Left cardiac atrium (tissue), 4 donors: ENCODE measurements at places on chromosomes 1 and 21.

DNA sequence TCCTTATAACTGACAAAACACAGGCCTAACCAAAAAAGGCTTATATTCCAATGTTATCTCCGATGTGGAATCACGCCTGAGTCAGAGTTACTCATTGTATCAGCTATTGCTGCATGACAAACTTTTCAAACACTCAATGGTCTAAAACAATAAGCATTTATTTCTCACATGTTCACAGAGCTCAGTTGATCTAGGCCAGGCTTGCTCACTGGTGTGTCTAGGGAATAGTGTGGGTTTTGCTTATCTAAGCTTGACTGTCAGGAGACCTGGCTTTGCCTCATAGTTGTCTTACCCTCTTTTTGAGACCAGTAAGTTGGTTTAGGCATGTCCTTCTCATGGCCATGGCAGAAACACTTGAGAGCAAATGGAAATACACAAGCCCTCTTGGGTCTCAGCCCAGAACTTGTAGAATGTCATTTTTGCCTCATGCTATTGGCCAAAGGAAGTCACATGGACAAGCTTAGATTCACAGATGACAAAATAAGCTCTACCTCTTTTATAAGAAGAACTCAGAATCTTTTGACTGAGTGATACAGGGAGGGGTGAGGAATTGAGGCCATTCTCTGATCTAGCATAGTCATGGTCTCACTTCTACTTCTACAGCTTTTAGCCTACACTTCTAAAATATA lies 130.8 kb downstream of the HMCN1 start:
- DNase-seq: no peak

- peak; percentile 83 for DNase-seq
These were observed 2.2 kb downstream of the TCEA3 start for GRCh38 chr1:23422241-23422877.

GRCh38 chr1:209805875-209806760 lies at the start of gene IRF6:
TSS of gene IRF6 (minus strand) at chr1:209806142. CDS start at chr1:209801413, 4,729 bp downstream.
- DNase-seq: peak; percentile 87

DNA sequence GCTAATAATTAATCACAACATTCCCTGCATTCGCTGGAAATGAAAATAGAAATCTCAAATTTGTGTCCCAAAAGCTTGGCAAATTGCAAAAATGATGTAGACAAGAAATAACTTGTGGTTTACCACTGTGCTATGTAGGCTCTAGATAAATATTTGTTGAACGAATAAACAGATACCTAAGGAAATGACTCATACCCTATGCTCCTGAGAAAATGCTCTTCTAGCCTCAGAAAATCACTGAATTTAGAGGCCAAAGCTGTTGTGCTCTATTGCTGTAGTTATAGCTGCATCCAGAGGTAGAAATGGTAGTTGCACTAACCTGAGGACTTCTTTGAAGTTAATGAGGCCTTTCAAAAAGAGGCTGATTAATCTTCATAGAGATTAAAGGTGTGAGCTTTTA lies 142.0 kb upstream of the ZNHIT6 start:
- no peak for DNase-seq
